Stimulated activated CD4-positive, alpha-beta T cell treated with anti-CD3 and anti-CD28 coated beads, Interleukin-12 subunit alpha, Interleukin-12 subunit beta, amount 100 ng/mL, for 24 hours (primary cell): ENCODE measurements at places on chromosomes 11 and 22.

DNA sequence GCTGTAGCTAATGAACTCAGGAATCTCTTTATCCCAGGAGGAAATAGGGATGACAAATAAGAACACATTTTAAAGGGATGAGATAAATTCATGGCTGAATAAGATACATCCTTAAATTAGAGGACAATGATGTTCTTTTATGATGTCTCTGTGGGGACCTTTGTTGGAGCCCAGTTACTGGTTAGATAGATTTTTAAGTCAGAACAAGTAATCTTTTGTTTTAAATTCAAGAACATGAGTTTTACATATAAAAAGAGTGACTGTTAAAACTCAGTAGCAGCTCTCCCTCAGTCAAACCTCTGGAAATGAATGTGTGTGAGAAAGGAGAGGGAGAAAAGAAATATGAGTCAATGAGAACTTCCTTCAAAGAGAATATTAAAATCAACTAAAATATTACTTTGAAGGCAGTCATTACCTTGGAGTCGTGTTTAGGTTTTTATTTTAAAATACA lies 241.6 kb downstream of the SWAP70 start:
- DNase-seq: no peak

GRCh38 chr11:78212586-78213371 lies 24.1 kb downstream of the USP35 start:
- DNase-seq: no peak

GRCh38 chr11:117376517-117376916 lies 48.9 kb downstream of the CEP164 start:
- no peak for DNase-seq

GRCh38 chr11:133951327-133952198 lies 5.2 kb downstream of the IGSF9B start:
- DNase-seq: no peak

DNA sequence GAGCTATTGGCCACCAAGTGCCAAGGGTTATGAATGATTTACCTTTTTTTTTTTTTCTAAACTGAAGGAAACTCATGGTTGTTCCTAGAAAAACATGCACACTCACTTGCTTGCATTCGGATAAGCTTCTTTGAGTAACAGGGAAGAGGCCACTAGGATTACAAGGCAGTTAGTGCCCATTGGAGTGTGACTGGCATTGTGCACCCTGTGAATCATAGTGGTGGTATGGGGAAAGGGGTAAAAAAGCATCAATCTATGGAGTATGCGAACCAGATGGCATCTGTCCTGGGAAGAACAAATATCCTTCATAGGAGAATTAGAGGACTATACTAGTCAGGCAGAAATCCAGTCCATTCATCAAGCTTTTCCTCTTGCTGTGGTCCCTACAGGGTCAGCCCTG lies 24.2 kb downstream of the CD44 start:
- no peak for DNase-seq

GRCh38 chr11:36108881-36109589 lies 165.2 kb downstream of the LDLRAD3 start:
- no peak for DNase-seq

DNA sequence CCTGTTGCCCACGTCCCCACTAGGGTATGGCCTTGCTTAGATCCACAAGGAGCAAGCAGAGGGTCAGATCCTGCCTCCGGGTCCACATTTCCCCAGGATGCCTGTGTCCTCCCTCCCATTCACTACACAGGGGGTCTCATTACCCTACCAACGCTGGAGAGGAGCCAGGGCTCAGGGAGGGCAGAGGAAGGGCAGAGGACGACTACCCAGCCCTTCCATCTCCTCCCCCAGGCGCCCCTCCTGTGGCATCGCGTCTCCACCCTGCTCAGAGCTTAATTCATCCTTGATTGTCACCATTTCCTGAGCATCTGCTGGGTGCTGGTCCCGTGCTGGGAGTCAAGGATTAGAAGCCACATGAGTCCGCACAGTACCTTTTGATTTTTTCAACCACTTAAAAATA lies 5.0 kb downstream of the NFAM1 start:
- DNase-seq: no peak

DNA sequence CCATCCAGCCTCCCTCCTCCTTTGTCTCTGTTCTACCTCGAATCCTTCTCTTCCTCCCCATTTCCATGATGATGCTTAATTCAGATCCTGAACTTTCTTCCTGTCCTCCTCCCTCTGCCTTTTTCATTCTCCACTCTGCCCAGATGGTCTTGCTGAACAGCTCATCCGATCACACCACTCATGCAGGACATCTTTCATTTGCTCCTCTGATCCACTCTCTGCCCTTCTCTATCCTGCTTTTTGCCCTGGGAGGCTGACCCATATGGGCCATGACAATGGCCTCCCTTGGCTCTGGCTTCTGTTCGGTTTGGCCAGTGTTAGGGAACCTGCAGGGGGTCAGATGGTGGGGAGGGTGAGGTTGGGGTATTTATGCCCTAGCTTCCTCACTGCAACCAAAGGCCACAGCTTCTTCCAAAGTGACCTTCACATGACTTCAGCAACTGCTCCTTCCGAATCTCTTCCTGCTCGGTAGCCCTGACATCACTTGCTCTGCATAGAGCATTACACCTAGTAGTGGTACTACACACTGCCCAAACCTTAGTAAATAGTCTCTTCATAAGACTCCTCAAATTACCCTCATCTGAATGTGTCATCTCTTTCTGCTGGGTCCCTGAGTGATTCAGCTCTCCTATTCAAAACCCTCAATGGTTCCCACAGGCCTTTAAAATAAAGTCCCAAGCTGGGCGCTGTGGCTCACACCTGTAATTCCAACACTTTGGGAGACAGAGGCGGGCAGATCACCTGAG lies 32.7 kb upstream of the MICAL2 start:
- no peak for DNase-seq

DNA sequence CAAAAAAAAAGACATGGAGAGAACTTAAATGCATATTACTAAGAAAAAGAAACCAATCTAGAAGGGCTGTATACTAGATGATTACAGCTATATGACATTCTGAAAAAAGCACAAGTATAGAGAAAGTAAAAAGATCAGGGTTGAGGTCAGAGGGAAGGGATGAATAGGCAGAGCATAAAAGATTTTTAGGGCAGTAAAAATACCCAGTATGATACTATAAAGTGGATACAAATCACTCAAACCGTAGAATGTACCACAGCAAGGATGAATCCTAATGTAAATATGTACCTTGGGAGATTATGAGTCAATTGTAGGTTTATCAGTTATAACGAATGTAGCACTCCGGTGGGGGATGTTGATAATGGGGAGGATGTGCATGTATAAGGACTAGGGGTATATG lies 29.4 kb upstream of the SMCO4 start:
- no peak for DNase-seq

DNA sequence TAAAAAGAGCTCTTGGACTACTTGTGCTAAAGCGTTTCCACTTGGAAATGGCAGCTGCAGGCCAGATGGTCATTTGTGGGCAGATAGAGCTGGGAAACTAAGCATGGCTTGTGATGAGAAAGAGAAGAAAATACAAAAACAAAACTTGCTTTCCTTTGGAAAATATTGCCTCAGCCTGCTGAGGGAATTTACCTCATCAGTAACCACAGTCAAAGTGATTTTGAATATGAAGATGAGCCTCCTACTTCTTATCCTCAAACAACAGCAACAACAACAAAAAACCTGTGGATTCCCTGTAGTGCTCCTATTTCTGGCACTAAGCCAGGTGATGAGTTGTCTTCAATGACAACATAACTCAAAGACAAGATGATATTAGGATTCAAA lies 62.7 kb upstream of the FIBIN start:
- no peak for DNase-seq

GRCh38 chr11:117646411-117646810 lies 150.6 kb downstream of the DSCAML1 start:
- DNase-seq: no peak

DNA sequence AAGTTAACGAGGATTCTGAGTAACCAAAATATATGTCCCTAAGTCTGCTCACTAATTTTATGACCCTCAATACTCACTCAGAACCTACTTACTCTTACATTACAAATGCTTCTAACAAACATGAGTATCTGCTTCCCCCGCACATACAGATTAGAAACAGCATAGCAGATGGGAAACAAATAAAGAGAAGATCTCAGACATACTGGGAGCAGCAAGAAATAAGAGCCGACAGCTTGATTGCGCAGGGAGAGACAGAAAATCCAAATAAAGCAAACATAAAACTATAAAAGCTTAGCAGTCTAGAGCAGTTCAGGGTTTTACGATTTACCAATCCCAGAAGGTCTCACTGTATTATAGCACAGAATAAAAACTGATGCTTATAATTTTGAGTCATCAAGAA lies 89.1 kb upstream of the DBX1 start:
- DNase-seq: no peak

- no peak for DNase-seq
These were observed 39.0 kb downstream of the CWC15 start for GRCh38 chr11:94934362-94934761.

DNA sequence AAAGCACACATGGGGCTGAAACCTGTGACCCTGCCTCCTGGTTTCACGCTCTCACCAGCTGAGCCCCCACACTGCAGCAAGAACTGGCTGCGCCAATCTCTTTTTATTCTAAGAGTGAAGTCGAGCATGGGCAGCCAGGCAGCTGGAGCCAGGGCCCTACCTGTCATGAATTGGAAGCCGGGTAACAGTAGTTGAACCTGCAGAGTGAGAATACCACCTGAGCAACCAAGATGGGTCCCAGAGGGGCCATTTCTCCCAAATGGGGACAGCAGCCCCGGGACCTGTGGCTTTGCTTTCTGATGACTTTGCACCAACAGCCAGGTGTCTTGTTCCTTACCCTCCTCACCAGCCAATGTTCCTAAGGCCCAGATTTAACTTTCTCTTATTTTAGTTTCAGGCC lies 178.9 kb downstream of the GRIK4 start:
- DNase-seq: no peak

- DNase-seq: no peak
These were observed 331.5 kb downstream of the KCNA4 start for GRCh38 chr11:29685361-29685760.

DNA sequence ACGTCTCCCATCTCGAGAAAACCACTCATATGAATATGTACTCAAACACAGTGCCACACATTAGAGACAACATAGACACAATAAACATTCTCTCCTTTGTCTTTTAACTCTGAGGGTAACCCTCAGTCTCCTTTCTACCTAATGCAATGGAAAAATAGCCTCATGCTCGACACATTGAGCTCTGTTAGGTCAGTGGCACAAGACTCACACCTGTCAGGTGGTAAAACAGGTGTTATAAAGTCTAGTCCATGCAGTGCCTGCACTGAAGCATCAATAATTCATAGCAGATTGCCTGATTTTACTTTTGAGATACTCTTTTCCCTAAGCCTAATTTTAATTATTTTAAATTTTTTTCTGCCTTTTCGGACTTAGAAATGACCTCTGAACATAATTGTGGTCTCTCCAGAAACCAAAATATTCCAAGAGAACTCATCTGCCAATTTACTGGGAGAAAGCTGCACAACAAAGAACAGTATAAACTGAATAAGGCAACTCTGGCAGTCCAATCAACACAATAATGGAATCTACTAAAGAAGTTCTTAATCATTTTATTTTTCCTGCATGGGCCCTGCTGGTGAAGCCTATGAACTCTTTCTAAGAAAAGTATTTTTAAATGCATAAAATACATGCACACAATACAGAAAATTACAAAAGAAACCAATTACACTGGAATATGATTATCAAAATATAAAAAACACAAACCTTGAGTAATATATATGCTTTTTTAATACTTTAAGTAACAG lies 9.9 kb downstream of the RDX start:
- no peak for DNase-seq

GRCh38 chr11:116194156-116194904 lies 578.5 kb downstream of the BUD13 start:
- DNase-seq: no peak

- DNase-seq: no peak
These were observed 220.2 kb downstream of the CTTN start for GRCh38 chr11:70618431-70619101.

- DNase-seq: no peak
These were observed 475.1 kb upstream of the LARGE1 start for GRCh38 chr22:34395370-34395769.

GRCh38 chr11:117570701-117571100 lies 226.3 kb downstream of the DSCAML1 start:
- no peak for DNase-seq

DNA sequence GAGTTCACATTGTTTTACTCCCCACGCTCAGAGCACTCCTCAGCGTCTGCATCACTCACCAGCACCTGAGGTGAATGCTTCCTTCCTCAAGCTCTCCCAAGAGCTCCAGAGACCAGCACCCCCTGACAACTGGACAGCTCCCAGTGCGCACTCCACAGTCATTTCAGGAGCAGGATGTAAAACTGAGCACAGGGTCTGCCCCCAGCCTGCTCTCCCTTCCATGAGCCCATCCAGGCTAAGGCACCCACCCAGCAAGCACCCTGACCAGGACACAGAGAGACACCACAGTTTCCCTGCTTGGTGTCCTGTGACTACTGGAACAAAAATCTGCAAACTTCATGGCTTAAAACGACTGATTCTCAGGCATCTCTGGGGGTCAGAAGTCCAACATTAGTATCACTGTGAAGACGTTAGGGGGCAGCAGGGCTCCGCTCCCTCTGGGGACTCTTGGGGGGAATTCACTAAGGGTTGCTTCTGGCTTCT lies 3.3 kb downstream of the SCGB1D2 start:
- no peak for DNase-seq

DNA sequence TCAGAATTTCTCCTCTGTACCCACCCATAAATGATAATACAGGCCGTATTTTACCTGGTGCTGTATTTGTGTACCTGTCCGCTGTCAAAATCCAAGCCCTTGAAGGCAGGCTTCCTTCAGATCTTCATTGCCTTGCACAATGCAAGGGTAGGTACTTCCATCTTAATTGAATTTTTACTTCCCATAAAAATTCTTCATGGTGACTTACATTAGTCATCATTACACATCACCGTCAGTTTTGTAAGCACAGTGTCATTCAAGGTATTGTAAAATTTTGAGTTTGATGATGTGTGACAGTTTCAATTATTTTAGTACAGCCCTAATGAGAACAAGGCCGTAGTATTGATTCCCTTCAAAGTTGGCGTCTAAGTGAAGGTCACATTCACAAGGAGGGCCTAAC lies 770 bp upstream of the TSG101 start:
- no peak for DNase-seq

GRCh38 chr11:103803062-103803461 lies 233.4 kb upstream of the DDI1 start:
- DNase-seq: no peak

GRCh38 chr11:88617226-88617625 lies 279.7 kb upstream of the CTSC start:
- no peak for DNase-seq

DNA sequence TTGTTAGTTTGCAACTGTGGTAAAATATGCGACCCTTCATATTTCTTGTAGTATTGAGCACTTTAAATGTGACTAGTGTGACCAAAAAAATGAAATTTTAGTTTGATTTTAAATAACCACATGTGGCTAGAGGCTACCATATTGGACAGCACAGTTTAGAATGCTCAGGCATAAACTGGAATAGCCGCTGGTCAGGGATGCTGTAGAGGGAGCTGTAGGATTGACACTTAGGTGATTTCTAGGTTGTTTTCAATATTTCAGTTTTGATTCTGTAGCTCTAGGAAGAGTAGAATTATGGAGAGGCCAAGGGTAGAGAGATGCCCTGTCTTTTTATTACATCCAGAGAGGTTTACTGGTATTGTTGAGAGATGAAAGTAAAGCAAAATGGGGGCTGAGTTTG lies 10.8 kb upstream of the VSIG10L2 start:
- no peak for DNase-seq
